Activated gamma-delta T cell (primary cell): ENCODE measurements at places on chromosomes 5 and 9.

GRCh38 chr9:93128011-93128714 lies 5.9 kb downstream of the NINJ1 start:
- no peak for DNase-seq

GRCh38 chr5:172085738-172086137 lies 79.3 kb upstream of the FBXW11 start:
- DNase-seq, result no peak

DNA sequence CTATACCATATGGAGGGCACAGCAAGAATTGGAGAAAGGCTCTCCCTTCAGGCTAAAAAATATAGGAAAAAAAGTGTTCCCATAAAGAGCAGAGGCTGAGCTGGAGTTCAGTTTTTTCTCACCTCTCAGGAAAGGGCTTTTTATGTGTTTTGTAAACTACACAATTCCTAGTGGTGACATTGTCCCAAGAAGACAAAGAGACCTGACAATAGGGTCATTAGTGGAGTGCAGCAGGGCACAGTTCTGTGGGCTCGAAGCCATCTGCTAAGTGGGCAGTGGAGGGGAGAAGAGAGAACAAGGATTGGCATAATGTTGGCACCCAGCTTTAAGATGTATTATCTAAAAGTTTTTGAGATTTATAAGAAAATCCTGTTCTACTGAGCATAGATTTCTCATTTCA lies 162.5 kb downstream of the HCN1 start:
- no peak for DNase-seq

DNA sequence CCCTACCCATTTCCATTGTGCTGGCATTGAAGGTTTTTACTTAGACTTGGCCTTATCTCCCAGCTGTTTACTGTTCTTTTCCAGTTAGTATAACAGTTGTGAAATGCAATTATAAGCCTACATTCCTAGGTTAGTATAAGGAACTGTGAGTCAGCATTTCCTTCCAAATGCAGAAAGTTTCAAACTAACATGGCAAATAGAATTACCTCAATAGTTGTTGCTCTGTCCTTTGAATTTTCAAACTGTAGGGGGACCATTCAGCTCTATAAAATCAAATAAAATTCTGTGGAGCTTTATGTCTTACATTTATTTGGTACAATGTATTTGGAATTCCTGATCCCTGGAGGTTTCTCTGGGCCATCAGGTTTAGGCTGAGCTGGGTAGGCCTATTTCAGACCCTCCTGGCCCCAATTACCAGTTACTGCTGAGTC lies 47.2 kb downstream of the ARHGEF28 start:
- no peak for DNase-seq

- DNase-seq, result no peak
Observed at GRCh38 chr9:119773823-119774222, 404.6 kb upstream of the BRINP1 start.

- DNase-seq, result no peak
Observed at GRCh38 chr9:112285056-112285455, 48.4 kb downstream of the PTBP3 start.

DNA sequence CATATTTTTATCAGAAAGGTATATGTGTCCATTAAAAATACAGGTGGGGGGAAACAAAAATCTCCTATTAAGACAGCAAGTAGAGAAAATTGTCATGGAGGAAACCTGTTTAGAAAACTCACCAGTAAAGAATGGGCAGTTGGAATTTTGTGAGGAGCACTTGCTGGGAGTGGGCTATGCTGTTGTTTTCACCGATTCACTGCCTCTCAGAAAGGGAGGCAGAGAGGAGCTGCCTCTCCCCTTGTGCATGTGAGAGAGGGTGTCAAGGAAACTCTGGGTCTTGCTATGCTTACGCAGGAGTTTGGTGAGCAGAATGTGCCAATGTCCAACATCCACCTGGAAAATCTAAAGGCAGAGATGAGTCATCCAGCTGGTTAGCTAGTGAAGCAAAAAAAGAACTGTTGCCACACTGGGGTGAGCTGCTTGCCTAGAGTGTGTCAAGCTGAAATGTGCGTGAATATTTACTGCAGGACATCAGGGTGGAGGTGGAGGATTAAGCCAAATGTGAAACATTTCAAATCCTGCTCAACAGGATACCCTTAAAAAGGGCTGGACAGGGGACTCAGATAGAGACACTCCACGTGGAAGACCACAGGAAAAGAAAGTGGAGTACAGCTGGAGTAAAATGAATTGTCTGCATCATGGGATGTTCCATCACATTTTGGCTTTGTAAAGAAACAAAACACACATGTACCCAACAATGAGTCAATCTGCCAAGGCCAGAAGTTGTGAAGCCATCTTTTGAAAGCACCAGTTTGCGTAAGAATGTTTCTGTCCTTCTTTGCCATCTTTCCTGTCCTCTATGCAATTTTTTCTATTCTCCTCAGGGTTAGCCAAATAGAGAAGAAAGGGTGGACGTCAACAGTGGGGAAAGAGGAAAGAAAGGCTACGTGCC lies 449.7 kb upstream of the MPDZ start:
- DNase-seq, result no peak
